ENCODE measurements at places on chromosomes 12 and 14.

- DNase-seq = no peak
These were observed 52.8 kb upstream of the PLXNC1 start for GRCh38 chr12:94095618-94096017.

DNA sequence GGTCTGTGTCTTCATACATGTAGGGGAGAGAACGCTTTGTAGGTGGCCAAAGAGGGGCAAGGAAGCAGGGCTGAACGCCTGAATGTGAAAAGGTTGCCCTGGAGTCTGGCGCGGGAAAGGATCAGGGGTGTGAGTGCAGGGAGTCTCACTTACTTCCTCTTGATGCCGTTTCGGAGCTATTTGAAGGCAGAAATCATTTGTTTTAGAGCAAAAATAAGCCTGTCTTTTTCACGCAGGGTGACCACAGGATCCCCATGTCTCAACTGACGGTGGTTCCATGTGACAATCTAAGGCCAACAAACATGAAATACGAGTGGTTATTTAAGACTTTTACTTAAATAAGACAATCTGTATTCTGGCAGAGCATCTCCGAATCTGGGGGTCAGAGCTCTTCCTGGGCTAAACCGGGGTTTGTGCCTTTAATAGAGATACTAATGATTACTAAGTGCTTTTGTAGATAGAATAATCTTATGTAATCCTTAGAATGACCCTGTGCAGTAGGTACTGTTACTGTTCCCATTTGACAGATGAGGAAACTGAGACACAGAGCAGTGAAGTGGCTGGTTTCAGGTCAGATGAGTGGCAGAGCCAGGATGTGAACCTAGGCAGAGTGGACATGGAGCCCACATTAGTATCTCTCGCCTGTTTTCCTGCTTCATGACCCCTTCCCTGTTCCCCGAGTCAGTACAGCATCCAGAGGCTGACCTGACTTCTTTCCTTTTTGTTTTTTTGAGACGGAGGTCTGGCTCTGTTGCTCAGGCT lies 1.9 kb downstream of the BRI3BP start:
- no peak for DNase-seq

GRCh38 chr14:41549282-41549681 lies 57.4 kb upstream of the LRFN5 start:
- DNase-seq = peak; percentile 7

GRCh38 chr14:56562883-56563282 lies 16.7 kb upstream of the TMEM260 start:
- no peak for DNase-seq

DNA sequence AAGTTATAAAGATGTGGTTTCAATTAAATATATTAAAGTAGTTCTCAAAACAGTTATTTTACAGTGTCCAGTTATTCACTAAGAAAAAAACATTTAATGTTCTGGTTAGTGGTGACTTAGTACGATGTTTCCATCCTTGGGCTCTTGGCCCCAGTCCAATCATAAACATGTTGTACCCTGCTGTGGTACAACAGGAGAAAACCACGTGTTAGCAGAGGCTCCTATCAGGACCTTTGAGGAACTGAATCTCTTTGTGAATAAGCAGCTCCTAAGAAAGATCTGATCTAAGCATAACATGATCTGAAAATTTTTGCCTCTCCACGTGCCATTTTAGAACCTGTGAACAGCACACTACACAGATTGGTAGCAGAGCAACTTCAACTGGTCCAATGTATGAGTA lies 234.0 kb downstream of the SYT1 start:
- DNase-seq = no peak

DNA sequence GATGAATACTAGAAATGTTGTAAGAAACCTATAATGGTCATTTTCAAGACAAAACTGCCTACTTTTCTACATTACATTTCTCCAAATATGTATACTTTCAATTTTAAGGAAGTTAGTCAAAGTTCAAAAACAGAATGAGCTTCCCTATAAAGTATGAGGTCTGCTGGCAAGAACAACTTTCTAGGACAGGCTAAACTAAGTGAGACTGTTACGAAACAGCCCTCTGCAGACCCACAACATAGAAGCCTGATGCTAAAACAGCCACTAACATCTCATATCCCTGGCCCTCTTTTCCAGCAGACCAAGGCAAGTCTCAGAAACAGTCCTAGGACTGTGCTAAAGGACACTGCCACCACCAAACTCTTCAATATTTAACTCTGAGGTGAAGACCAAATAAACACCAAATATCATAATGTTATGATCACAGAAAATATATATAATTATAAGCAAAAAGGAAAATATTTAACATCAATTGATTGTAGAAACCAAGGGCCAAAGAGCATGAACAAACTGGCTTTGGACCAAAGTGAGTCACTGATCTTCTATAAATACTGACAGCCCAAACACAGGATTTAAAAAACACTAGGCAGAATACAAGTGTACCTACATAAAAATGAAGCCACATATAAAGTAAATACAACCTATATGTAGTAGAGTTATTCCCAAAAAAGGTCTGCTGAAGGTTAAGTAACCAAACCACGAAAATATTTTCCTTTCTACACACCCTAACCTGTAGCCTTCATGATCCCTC lies 27.7 kb downstream of the PPP4R3A start:
- DNase-seq = peak; percentile 40

DNA sequence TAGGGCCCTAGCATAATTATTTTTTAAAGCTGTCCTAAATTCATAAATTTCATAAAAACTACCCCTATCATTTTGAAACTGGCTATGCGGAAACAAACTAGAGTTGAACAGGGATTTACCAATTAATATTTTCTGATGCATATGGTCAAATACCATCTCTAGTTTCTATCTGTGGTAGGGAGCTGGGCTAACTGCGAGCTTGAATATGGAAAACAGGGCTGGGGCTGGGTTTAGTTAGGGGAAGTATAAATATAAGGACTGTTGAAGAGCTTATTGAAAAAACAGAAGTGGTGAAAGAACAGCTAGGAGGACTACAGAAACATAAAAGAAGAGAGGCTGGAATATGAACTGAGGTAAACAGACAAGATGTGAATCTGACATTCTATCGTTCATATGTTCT lies 91.8 kb downstream of the SLC38A1 start:
- DNase-seq = no peak

GRCh38 chr12:41661141-41661765 lies 473.1 kb downstream of the PDZRN4 start:
- no peak for DNase-seq

DNA sequence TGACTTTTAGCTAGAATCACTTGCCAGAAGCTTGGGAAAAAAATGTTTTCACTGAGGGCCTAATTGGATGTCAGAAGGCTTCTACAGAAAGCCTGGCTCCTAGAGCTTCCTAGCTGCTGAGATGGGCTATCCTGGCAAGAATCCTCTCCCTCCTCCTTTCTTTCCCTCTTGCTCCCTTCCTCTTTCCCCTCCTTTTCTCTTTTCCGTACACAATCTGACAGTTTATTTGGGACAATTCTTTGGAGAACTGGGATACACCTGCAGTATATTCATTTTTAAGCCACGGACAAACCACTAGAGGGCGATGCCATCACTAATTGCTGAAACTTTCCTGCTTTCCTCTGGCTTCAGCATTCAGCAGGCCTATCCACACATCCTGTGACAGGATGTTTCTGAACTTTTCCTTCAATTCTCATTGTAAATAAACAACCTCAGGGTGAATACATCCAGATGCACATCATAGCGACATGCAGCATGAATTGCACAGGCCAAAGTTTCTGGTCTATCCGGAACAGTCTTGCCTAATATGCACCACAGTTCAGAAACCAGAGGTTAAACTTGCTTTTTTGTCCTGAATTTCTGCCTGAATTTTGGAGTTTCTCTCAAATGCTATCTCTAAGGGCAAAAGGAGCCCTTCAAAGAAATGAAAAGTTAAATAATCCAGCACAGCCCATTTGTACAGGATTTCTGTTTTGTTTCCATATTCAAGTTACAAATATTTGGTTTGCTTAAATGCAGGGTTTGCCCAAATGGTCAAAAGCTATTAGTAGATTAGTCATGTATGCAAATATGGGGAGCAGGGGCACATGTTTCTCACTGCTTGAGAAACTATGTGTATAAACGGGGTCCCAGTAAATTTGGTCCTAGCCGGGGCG lies 142.8 kb downstream of the PAWR start:
- peak; percentile 71 for DNase-seq

DNA sequence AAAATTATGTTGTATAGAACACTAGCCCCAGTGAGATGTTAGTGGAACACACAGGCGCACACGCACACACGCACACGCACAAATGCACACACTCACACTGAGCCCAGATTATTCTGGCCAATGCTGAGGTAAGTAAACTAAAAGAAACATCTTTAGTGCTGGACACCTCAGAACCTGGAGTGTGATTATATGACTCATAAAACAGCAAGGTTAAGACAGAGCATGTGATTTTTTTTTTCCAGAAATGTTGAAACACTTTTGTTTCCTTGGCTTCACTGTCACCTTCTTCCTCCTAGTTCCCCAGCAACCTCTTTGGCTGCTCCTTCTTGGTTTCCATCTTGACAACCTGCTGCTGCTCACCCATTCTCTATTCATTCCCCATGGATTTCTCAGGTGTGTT lies 141.0 kb upstream of the ALG10B start:
- DNase-seq = no peak

DNA sequence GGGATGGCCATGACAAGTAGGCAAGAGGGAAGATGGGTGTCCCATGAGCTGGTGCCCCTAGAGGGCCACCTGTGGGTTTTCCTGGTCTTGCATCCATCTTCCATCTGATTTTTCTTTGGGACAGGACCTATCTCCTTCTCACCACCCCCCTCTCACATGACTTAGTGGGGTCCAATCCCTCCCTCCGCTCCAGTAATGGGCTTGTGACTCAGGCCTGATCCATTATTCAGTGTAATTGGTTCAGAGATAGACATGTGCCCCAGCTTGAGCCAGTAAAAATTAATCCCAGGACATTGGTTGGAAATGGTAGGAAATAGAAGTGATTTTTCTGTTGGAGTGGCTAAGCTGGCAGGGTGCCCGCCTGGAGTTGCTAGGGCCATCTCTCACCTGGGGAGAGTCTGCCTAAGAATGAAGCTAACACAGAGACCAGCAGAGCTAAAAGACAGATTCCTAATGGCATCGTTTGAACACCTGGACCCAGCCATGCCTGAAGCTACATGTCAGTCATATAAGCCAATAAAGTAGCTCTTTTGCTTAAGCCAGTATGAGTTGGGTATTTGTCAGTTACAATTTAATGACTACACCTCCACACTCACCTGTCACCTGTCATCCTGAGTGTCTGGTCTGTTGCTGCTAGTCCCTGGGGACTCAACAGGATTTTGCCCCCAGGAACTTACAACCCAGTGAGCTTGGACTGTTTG lies 14.7 kb downstream of the RASAL1 start:
- no peak for DNase-seq

DNA sequence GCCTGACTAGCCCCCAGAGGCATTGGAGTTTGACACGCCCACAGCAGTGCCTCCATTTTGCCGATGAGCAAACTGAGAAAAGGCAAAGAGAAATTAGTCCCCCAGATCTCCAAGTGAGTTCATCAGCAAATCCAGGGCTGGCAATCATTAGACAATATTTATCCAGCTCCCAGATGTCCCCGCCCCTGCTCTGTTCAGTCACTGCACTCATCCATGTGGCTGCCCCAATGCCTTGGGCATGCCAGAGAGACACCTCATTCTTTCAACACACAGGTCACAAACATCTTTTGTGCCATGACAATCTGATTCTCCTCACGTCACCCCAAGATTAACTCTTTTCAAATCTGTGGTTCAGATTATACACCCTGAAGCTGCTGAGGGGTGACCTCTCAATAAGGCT lies 43.5 kb downstream of the DPF3 start:
- no peak for DNase-seq

DNA sequence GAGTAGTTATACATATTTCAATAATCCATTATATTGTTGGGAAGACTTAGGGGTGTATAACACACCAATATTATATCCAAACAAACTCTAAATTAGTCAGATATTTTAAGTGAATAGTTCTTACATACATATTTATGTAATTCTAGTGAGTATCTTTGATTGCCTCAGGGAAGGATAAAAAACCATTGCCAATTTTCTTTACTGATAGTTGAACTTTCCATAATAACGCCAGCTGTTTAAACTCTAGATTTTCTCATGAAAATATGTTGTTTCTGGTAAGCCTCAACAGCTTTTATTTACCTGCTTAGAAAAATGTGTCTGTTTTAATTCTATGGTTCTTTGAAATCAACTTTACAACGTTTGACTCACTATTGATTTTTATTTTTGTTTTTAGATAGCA lies 959.6 kb upstream of the NOVA1 start:
- DNase-seq = no peak

DNA sequence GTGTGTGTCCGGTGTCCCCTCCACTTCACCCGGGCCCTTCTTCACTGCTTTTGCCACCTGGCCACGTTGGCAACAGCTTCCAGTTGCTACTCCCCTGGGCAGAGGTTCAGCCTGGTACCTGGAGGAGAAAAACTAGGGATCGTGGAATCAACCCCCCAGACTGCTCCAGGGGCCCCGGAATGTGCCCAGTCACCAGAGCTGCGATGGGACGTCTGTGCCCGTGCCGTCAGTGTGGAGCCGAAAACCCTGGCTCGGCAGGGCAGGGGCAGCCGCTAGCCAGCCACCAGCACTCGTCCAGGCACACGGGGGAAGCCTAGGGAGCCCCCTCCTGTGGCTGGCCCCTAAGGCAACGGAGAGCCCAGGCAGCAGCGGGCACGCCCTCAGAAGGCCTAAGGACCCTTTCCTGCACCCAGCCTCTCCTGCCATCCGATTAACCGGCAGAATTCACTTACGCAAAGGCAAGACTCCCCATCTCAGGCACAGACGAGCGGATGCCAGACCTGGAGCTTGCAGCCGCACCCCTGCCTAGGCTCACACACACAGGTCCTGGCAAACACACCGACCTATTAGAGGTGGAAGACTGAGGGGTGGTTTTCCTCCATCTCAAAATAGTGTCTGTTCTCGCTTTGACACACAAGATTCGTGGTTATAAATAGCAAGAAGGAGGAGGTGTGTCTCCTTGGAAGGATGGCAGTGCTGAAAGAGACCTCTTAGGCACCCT lies 62.6 kb downstream of the FBXL14 start:
- no peak for DNase-seq
